ENCODE measurements at places on chromosomes 6 and 20.
A peak's percentile ranks its signal among the peaks of the same experiment; 100 is the strongest.

DNA sequence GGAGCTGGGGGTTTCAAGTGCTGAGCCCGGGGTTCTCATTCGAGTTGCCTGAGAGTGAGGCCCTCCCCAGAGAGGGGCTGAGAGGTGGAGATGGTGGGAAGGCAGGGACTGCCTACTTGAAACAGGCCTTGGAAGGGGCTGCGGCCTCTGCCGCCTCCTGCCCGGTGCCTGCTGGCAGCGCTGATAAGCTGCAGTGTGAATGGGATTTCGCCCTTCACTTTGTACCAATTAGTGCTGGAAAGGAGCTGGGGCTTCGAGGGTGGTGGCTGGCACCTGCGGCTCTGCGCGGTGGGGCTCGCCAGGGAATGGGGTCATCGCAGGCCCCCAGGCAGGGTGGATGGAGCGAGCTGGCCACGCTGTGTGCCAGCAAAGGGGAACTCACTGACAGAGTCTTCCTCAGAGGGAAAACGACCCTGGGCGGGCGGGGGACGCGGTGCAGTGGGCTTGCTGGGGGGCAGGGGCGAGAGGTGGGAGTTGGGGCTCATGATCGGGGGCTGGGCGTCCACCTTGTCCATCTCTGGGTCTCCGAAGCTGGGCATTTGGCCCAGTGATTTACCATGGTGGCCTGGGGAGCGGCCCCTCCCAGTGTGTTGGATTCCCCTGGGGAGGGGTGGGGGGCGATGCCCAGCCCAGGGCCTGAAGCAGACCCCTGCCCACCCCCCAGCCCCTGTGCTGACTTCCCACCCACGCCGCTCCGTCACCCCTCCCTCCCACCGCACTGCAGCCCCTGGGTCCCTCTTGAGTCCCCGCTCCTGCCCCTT lies 22.9 kb downstream of the COL20A1 start:
- no peak for DNase-seq

- no peak for DNase-seq
Observed at GRCh38 chr6:151514000-151514730, 20.3 kb downstream of the CCDC170 start.

GRCh38 chr6:21739838-21740237 lies 146.3 kb downstream of the SOX4 start:
- no peak for DNase-seq

- DNase-seq = no peak
Observed at GRCh38 chr6:92122746-92123145, 1296.6 kb downstream of the EPHA7 start.

DNA sequence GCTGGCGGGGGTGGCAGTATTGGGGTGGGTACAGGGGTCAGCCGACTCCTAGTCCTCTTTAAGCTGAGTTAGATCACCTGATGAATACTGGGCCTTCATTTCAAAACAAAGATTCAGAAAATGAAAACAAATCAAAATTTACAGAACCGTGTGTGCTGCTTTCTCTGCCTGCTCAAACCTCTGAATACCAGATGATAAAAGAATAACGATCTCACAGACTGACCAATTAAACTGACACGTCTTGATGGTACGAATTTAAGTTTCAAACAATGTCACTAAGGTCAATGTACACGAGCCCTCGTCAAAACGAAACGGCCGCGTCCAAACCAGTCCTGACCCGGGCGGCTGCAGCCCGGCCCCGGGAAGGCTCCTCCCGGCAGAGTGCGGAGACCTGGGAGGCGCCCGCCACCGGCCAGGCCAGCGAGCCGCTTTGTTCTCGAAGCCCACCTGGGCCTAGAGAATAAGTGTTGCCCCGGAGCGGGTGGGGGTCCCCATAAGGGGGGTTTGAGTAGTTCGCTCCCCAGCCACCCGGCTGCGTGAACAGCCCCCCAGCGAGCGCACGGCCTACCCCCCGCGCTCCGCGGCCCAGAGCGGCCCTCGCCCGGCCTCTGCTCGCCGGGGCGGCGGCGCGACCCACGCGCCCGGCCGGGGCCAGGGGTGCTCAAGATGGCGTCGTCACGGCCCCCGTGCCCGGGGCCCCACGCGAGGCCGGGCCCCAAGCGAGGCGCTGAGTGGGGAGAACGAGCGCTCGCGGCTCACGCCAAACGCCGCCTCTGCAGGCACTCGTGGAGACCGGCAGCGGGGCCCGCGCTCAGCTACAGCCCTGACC lies 728 bp downstream of the PSMA7 start:
- peak; percentile 15 for DNase-seq

Measured in activated effector memory CD4-positive, alpha-beta T cell treated with Interleukin-2 at 50 U/mL for 16 hours (primary cell).